Naive thymus-derived CD8-positive, alpha-beta T cell (primary cell): ENCODE measurements at places on chromosomes 1 and 21.

DNA sequence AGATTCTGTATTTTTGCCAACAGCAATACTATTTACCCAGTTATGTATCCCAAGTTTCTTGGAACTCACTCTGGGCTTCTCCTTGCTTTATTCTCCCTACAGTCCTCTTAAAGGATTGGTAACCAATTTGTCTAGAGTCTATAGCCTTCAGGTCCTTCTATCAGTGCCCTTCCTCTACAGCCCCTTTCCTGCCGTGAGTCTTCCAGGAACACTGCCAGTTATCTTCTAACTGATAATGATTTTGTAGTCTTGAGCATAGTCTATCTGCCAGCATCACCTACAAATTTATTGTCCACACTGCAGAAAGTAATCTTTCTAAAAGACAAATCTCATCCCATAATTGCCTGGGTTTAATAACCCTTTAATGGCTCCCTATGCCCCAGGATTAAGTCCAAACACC is 8.2 kb downstream of the LRRC8B start:
- no peak for DNase-seq

DNA sequence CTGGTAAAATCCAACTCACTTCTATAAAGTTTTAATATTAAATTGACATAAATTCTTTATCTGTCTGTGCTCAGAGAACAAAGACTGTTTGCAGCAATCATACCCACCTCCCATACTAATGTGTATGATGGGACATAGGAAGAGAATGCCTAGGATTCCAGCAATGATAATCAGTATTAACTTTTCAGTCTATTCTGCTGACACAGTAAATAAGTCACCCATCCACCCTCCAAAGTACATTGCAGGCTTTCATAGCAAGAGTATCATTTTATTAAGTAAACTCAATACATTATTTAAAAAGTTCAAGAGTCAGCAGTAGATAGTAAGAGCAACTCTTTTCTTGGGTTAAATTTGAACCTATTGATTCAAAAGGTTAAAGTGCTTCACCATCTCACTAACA is 8.8 kb downstream of the RBM34 start:
- no peak for DNase-seq

DNA sequence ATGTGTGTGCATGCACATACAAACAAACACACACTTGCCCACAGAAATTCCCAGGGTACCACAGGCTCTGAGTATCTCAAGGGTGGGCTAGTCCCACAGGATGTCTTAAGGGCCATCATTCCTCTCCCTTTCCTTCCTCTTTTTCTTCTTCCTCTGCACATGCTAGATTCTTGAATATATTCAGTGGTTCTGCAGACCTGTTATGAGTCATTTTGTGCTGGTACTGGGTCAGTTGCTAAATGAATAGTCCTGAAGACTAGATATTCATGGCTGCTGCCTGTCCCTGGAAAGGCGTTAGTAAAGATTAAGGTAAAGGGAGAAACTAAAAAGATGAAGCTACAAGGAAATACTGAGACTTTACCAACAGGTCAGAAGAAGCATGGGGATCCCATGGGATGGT is 256.7 kb upstream of the KIAA0040 start:
- no peak for DNase-seq

GRCh38 chr1:235304549-235305451 is 23.2 kb downstream of the ARID4B start:
- DNase-seq, result no peak

GRCh38 chr1:186658999-186659398 is 21.2 kb downstream of the PTGS2 start:
- no peak for DNase-seq

- no peak for DNase-seq
Observed at GRCh38 chr1:56382929-56383328, 196.4 kb downstream of the PLPP3 start.

- no peak for DNase-seq
Observed at GRCh38 chr1:35264035-35264434, 4.5 kb upstream of the ZMYM4 start.

DNA sequence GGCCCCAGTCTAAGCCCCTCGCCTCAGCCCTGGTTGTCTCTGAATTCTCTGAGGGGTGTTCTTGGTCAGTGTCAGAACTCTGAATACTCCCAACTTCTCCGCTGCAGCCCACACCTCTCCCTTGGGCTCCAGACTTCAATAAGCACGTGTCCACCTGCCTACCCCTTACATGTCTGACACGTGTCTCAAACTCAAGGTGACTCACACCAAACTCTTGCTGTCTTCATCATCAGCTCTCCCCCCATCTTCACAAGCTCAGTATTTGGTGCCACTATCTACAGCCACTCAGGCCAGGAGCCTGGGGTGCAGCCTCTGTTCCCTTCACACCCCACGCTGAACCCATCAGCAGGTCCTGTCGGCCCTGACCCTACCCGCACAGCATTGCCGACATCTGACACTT is 18.8 kb upstream of the UBXN10 start:
- DNase-seq, result no peak

- no peak for DNase-seq
Observed at GRCh38 chr1:211859405-211859804, 28.8 kb upstream of the LPGAT1 start.

DNA sequence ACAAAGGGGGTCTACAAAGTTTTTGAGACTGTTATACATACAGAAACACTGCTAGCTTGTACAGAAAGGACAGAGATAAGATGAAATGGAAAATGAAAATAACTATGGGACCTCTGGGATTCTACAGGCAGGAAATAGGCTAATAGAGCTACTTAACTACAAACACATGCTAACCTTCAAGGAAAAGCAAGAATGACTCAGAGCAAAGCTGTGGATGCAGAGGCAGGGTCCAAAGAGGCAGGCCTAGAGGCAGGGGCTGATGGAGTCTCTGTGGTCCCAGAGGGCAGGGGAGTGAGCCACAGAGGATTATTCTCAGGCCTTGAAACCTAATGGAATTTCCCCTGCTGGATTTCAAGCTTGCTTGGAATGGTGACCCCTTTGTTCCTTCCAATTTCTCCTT is 18.7 kb upstream of the GOLT1A start:
- no peak for DNase-seq
